Stimulated activated CD8-positive, alpha-beta memory T cell treated with anti-CD3 and anti-CD28 coated beads, Interleukin-15, amount 100 ng/mL, for 24 hours (primary cell): ENCODE measurements at places on chromosomes 12 and 14.

DNA sequence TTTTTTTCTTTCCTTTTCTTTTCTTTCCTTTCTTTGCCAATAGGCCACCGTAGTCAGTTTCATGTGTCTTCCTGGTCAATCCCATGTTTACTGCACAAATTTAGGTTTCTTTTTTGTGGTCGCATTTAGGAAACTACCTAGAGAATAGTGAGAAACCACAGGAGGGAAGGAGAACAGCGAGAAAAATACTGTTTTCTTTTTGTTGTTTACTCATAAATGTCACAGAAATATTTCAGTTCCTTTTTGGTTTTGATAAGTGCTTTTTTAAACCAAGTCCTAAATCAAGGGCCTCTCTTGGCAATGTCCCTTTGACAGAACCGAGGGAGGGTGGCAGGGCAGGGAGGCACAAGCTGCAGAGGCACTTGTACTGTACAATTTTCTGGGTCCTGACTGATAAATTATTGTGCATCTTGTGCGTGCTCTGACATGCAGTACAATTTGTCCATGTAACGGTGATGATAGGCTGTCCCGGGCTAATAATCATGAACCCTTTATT, 326.1 kb downstream of the CACNA1C start:
- no peak for DNase-seq

GRCh38 chr14:68212361-68212760, 392.8 kb downstream of the RAD51B start:
- no peak for DNase-seq

- no peak for DNase-seq
These were observed 10.0 kb upstream of the GPRC5A start for GRCh38 chr12:12881151-12881909.

DNA sequence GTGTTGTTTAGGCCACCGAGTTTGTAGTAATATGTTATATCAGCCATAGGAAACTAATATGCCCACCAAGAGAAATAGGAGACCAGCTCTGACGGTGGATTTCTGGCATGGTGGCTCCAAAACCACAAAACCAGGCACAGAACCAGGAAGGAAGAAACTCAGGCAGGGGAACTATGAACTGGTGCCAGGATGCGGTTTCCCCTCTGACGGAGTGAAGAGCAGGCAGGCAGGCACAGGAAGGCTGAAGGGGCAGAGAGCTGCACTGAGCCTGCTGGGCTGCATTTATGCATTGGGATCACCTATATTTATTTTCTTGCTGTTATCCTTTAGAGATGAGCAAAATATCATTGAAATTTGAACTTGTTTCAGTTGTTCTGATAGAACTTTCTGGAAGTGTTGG, 479.4 kb downstream of the VRK1 start:
- DNase-seq, result no peak

- DNase-seq, result no peak
These were observed 238.8 kb downstream of the DACT1 start for GRCh38 chr14:58876608-58877007.
